ENCODE measurements at places on chromosomes 7 and 10.

DNA sequence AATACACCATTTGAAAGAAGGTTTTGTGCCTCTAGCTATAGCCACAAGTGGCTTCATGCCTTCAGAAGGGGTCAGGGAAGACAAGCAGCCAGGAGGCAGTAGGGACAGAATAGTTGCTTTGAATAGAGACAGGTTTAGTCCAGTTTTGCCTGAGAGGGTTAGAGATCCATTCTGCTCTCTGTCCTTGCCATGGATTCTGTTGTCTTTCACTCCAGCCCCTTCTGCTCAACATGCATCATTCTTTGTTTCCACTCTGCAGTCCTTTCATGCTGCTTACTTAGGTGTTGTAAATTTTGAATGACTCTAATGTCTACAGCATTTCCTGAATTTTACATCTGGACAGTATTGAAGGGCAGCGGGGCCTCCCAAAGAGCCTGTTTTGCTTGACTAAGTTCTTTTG, 60.3 kb downstream of the CNTNAP2 start:
- no peak for DNase-seq

DNA sequence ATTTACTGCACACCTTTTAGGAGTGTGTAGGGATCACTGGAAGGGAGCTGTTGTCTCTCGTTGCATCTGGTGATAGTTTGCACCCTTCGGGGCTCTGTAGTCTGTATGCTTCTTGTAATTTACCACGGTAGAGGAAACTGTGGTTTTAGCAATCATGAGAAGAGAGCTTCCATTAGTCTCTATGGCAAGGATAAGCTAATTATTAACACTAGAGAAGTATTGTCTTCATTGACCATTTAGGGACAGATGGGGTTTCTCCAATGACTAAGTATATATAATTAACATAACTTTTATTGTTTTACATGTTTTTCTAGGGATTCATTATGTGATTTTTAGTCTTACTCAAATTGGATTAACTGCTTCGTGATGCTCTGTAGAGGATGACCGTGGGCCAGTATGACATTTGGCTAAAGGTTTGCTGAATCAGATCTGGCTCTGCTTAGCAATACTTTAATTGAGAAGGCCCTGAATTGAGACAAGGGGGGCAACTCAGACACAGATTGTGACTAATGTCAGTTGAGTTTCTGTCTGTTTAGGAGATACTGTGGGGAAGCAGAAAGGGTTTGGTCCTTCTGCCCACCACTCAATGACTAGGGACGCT, 8.7 kb downstream of the SLC18A2 start:
- DNase-seq = no peak

DNA sequence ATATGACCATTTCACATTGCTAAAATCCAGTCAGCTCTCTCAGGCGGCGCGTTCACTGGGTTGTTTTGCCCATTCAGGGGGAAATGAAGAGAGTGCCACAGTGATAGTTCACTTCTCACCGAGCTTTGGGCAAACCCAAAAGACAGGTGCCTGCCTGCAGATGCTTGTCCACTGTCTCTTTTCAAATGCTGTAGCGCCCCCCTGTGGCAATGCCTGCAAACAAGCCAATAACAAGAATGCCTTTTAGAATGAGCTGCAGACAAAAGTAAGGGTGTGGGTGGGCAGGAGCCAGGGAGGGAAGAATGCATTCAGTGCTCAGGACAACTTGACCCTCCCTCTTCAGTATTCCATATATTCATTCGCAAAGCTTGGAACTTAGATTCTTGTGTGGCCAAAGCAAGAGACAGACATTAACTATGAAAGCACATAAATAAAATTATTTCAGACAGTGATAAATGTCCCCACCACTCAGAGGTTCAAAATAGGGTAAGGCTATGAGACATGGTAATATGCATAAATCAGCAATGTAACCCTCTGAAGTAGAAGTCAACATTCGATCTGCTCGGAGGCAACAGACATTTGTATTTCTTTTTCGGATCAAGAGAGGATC, 86.9 kb downstream of the JAZF1 start:
- DNase-seq = peak; percentile 26

- DNase-seq = no peak
Measured at GRCh38 chr7:148337246-148337965, 253.2 kb upstream of the C7orf33 start.

DNA sequence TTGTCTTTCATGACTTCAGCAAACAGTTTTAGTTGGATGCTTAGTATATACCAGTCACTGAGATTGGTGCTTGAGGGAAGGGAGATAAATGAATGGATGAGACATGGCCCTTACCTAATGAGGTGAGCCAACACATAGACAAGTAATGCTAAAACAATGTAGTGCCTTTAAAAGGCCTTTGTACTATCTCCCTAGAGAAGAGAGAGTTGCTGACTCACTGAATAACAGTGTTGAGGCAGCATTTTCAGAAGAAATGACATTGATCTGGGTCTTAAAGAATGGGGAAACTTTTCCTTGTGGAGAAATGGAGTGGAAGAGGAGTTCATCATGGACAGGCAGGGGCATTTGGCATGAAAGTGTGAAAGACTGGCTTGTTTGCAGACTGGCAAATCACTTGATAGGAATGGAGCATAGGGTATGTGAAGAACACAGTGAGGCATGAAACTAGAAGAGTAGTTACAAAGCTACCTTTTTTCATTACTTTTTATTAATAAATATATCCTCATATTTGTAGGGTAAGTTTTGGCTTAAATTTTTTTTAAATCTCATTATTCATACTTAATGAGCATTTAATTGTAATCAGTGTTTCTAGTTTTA, 91.2 kb downstream of the KAT6B start:
- no peak for DNase-seq

DNA sequence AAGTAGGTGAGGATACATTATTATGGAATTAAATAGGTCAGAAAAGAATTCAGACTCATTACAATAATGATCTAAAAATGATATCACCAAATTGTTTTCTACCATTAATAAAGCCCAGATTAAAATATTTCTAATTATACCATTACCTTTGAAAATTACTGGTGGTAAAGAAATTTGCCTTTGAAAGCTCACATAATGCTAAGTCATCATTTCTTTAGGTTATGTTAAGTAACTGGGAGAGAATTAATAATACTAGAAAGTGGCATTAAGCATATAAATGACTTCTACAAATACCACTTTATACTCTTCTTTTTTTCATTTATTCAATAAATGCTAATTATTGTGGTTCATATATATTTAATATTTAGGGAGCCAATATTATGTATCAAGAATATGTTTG, 641.2 kb upstream of the LRRTM3 start:
- no peak for DNase-seq

DNA sequence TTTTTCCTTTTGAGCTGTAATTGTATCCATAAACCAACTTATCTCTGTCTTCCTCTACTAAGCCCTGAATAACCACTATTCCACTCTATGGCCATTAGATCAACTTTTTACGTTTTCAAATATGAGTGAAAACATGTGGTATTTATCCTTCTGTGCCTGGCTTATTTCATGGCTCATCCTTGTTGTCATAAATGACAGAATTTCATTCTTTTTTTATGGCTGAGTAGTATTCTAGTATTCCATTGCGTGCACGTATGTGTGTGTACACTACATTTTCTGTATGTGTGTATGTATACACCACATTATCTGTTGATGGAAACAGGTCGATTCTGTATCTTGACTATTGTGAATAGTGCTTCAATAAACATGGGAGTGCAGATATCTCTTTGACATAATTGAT, 11.1 kb downstream of the CDK1 start:
- DNase-seq = no peak

GRCh38 chr10:18767981-18768380, 108.8 kb downstream of the ARL5B start:
- no peak for DNase-seq

- DNase-seq = no peak
Measured at GRCh38 chr7:100090527-100091410, 2.0 kb downstream of the COPS6 start.

DNA sequence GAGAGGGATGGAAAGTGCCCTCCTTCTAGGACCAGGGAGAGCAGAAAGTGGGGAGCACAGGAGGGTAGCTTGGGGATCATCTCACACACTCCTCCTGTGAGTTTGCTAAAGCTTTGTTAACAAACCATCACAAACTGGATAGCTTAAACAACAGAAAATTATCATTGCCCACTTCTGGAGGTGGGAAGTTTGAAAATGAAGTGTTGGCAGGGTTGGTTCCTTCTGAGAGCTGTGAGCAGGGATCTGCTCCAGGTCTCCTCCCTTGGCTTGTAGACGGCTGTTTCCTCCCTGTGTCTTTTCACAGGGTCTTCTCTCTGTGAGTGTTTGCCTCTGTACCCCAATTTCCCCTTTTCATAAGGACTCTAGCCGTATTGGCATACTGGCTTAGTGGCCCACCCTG, 32.0 kb upstream of the CXCL12 start:
- no peak for DNase-seq

GRCh38 chr10:30781670-30782121, 152.1 kb upstream of the LYZL2 start:
- DNase-seq = no peak

DNA sequence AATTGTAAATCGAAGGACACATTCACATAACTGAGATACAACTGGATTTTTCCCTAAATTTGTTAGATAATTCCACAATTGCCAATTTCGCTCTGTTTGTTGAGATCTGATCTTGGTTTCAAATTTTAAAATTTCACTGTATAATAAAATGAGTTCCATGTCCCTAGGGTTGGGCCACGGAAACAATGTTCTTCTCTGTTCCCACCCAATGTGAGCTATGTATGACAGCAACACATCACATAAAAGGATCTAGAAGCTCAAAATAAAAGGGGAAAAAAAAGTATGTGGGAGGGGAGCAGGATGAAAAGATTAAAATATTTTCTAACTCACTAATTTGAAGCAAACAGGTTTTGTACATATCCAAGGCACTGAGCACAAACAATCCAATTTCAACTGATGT, 287.8 kb upstream of the MKLN1 start:
- no peak for DNase-seq

DNA sequence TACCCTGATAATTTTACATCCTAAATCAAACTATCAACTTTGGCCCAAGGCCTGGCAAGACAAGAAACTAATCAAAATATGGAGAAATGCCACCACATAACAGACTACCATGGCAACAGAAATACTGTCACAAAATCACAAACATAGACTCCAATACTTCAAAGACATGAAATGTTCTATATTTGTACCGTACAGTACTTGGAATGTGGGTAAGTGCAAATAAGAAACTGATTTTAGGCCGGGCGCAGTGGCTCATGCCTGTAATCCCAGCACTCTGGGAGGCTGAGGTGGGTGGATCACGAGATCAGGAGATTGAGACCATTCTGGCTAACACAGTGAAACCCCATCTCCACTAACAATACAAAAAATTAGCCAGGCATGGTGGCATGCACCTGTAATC, 9.2 kb downstream of the TNPO3 start:
- no peak for DNase-seq

DNA sequence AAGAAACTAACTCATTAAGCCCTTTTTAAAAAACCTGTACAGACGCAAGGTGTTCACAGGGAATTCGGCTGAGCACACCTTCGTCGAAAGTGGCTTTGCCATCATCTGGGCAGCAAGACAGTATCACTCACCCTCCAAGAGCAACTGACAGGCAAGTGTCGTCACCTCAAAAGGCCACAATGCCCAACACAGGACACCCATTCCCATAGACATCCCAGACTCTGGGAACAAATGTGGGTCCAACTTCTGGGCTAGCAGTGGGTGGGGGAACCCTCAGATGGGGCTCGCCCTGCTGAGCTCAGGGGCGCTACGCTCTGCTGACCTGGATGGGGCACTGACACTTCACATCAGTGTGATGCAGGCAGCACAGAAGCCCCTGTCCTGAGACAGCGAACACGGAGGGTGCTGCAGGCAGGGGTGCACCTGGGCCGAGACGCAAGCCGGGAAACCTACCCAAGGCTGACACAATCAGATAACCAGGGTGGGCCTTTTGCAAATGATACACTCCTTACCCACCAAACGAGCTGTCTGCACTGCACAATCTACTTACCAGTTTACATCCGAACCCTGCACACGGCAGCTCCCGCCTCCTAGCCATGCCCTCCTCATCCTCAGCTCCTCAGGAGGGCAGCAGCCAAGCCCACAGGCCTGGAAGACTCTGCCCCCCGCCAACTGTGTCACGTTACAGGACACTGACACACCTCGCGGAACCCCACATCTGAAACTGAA, 1.7 kb downstream of the DIP2C start:
- no peak for DNase-seq

- DNase-seq = no peak
Measured at GRCh38 chr10:103839872-103840739, 15.3 kb downstream of the SH3PXD2A start.

DNA sequence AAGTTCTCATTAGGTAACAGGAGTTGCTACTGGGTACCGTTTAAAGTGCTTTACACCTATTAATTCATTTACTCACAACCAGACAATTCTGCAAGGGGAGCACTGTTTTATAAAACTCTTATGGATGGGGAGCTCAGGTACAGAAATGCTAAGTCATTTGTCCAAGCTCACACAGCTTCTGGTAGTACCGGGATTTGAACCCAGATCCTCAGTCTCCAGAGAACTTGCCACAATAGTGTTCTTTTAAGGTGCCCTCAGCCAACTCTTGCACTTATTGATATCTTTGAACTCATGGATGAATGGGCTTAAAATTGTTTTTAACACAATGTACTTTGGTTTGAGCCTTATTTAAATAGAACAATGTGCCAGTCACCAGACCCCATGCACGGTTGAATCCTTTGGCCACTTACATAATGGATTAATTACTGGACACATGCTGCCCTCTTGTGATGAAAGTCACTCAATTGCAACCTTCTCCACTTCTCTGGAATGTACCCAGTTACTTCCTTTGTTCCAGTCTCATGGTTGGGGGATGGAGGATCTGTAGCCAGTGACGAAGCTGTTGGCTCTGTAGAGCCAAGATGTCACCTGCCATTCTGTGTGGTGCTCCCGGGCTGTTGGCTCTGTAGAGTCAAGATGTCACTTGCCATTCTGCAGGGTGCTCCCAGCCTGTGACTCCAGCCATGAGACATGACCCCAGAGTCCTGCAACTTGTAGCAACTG, 65.6 kb downstream of the NOD1 start:
- no peak for DNase-seq

DNA sequence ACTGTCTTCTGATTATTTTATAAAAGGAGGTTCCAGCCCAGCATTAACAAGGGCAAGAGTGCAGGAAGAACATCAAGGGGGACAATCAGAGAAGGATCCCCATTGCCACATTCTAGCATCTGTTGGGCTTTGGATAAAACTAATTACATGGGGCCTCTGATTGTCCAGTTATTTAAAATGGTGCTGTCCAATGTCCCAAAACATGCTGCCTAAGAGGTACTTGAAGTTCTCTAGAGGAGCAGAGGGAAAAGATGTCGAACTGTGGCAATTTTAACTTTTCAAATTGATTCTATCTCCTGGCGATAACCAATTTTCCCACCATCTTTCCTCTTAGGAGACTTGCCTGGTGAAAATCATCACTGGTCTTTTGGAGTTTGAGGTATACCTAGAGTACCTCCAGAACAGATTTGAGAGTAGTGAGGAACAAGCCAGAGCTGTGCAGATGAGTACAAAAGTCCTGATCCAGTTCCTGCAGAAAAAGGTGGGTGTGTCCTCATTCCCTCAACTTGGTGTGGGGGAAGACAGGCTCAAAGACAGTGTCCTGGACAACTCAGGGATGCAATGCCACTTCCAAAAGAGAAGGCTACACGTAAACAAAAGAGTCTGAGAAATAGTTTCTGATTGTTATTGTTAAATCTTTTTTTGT, 2.3 kb downstream of the IL6 start:
- DNase-seq = no peak

GRCh38 chr7:24444666-24445440, 128.4 kb upstream of the PALS2 start:
- no peak for DNase-seq

- no peak for DNase-seq
Measured at GRCh38 chr7:116499168-116500077, at the start of gene CAV2. Gene CAV2 (plus strand): TSS chr7:116499738. CDS start chr7:116499782, 44 bp downstream.

- no peak for DNase-seq
Measured at GRCh38 chr10:42640610-42641229, 2.4 kb upstream of the ZNF33B start.

- no peak for DNase-seq
Measured at GRCh38 chr10:126169899-126170298, 218.4 kb downstream of the ADAM12 start.
